ENCODE measurements at places on chromosomes 12 and 14. TPM values are rescaled to one million over a fixed set of nuclear protein-coding genes. Genes with fewer than 3 reads are reported as not detected.

DNA sequence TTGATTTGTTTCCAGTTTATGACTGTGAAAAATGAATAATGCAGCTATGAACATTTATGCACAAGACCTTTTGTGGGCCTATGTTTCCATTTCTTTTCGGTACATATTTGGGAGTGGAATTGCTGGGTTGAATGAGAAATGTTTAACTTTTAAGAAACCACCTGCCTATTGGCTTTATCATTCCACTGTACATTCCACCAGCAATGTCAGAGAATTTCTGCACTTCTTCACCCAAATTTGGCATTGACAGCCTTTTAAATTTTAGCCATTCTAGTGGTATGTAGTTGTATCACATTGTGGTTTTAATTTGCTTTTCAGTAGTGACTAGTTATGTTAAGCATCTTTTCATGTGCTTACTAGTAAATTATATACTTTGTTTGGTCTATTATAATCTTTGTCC, 317.0 kb upstream of the TMTC1 start:
- H3K4me3 ChIP-seq = no peak overlapping the region
- no peak for DNase-seq
- H3K4me1 ChIP-seq = no peaks in the 10 kb centered on the region
- H3K27me3 ChIP-seq = peaks cover 2% of the 10 kb centered on the region
- H3K36me3 ChIP-seq = no peaks in the 10 kb centered on the region
- no peak overlapping the region for H3K27ac ChIP-seq

- H3K27ac ChIP-seq = peak overlapping the region; percentile 99
- peaks cover 21% of the 10 kb centered on the region for H3K4me1 ChIP-seq
- H3K36me3 ChIP-seq = peaks cover 9% of the 10 kb centered on the region
- H3K4me3 ChIP-seq = peak overlapping the region; percentile 85
- peaks cover 17% of the 10 kb centered on the region for H3K27me3 ChIP-seq
Observed at GRCh38 chr14:22588526-22589095, 413 bp downstream of the DAD1 start.

The PRIMA1 gene
- total RNA-seq = not detected

The HPD gene
- total RNA-seq = under 0.01 TPM

- no peak overlapping the region for H3K27ac ChIP-seq
- no peak overlapping the region for H3K4me3 ChIP-seq
- no peak for DNase-seq
- peaks cover 42% of the 10 kb centered on the region for H3K27me3 ChIP-seq
- H3K4me1 ChIP-seq = no peaks in the 10 kb centered on the region
Observed at GRCh38 chr12:94563286-94563685, 87.1 kb downstream of the TMCC3 start.

DNA sequence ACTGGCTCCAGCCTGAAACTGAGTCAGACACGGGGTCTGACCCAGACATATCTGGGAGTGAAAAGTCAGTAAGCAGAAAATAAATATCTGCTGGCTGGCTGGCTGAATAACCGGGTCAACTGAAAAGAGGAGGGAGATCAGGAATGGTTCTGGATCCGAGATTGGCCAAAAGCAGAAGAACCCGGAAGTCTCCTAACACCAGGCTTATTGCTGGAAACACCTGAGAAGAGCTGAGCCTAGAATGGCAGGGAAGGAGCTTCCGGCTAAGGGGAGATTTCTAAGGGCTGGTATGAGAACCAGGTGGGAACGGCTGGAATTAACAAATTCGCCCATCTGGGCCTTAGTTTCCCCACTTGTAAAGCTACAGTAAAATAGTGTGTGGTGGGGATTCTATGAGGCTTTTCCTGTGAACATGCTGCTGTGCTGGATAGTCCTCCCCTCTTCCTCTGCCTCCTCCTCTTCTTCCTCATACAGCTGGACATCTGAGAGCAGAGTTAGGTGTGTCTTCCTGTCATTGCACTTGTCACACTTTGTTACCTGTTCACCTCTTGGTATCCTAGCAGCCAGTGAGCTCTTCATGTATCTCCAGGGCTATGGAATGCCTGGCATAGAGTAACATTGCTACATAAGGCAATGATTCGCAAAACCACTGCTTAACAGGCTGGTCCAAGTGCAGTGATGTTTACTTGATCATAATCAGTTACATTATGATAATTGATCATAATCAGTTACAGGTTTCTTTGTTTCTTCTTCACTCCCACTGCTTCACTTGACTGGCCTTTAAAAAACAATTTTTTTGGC, 2.0 kb upstream of the SHMT2 start:
- peaks cover 38% of the 10 kb centered on the region for H3K4me1 ChIP-seq
- peak overlapping the region; percentile 57 for H3K4me3 ChIP-seq
- H3K27me3 ChIP-seq = no peaks in the 10 kb centered on the region
- no peak for DNase-seq
- no peak overlapping the region for H3K27ac ChIP-seq

GRCh38 chr12:30484658-30485057, 211.0 kb downstream of the IPO8 start:
- H3K4me3 ChIP-seq = no peak overlapping the region
- no peak for DNase-seq
- no peaks in the 10 kb centered on the region for H3K4me1 ChIP-seq
- no peak overlapping the region for H3K27ac ChIP-seq

DNA sequence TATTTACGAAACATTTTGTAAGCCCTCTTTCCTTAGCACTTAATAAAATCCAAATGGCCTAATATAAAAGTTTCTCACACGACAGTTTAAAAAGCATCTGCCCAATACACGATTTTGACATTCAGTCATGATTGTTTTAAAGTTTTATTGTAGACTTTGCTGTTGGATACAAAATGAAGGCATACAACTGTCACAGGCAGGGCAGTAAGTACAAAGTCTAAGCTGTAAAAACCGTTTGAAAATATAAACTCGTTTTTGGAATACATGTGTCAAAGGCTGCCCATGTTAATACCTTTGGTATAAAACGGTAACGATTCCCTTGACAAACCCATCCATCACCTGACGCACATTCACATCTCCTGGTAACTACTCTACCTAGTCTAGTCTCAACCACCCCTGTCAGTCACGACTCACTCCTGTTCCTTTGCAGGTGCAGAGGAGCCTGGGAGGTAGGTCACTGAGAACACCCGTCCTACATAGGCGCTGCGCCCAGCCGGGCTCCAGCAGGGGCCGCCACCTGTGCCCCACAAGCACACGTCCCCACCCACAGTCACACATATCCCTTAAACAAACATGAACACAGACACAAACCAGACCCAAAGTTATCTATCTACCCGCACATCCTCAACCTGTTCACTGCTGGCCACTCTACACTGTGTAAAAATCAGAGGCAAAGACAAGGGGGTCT, 27.1 kb downstream of the KCTD10 start:
- H3K4me3 ChIP-seq = no peak overlapping the region
- DNase-seq = peak; percentile 51
- H3K4me1 ChIP-seq = peaks cover 18% of the 10 kb centered on the region
- H3K36me3 ChIP-seq = peaks cover 88% of the 10 kb centered on the region
- H3K27ac ChIP-seq = no peak overlapping the region

The PDZRN4 gene
- total RNA-seq = not detected

The CEP83 gene
- 14.1 TPM for total RNA-seq

- no peaks in the 10 kb centered on the region for H3K27me3 ChIP-seq
- DNase-seq = no peak
- no peak overlapping the region for H3K4me3 ChIP-seq
- no peak overlapping the region for H3K27ac ChIP-seq
Observed at GRCh38 chr12:105858981-105859710, 279.6 kb downstream of the NUAK1 start.

- no peaks in the 10 kb centered on the region for H3K27me3 ChIP-seq
- no peak for DNase-seq
- no peaks in the 10 kb centered on the region for H3K36me3 ChIP-seq
- no peak overlapping the region for H3K27ac ChIP-seq
- no peaks in the 10 kb centered on the region for H3K4me1 ChIP-seq
Observed at GRCh38 chr14:35146711-35147149, 24.4 kb downstream of the PRORP start.

GRCh38 chr14:48373981-48374380, 698.6 kb upstream of the MDGA2 start:
- H3K4me3 ChIP-seq = no peak overlapping the region
- no peak overlapping the region for H3K27ac ChIP-seq
- no peaks in the 10 kb centered on the region for H3K4me1 ChIP-seq
- H3K27me3 ChIP-seq = no peaks in the 10 kb centered on the region
- peak; percentile 11 for DNase-seq

DNA sequence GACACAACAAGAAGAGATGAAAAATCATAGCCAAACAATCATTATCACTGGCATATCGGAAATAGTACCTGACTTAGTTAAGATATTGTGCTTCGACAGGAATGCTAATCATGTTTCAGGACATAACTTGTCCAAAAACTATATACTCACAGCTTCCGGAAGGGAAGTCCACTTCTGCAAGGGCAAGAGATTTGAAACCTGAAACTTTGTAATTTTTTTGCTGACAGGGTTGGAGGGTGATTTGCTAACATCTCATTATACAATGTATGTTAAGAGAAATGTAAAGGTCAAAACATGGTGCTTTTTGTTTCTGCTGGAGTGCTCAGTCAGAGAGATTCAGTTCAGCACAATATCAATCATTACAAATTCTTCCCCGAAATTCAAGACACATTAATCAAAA, 200.3 kb downstream of the CNTN1 start:
- DNase-seq = no peak
- H3K4me1 ChIP-seq = no peaks in the 10 kb centered on the region
- no peaks in the 10 kb centered on the region for H3K36me3 ChIP-seq
- H3K27me3 ChIP-seq = no peaks in the 10 kb centered on the region

The SLCO1B1 gene
- not detected for total RNA-seq

GRCh38 chr12:100128512-100128908, 14.2 kb downstream of the BLTP3B start:
- no peaks in the 10 kb centered on the region for H3K36me3 ChIP-seq
- H3K4me1 ChIP-seq = peaks cover 27% of the 10 kb centered on the region
- H3K27ac ChIP-seq = peak overlapping the region; percentile 56
- no peaks in the 10 kb centered on the region for H3K27me3 ChIP-seq
- H3K4me3 ChIP-seq = peak overlapping the region; percentile 29

The SLC25A21 gene
- total RNA-seq = 0.29 TPM

- no peak for DNase-seq
- H3K36me3 ChIP-seq = no peaks in the 10 kb centered on the region
- no peak overlapping the region for H3K4me3 ChIP-seq
- H3K4me1 ChIP-seq = no peaks in the 10 kb centered on the region
Observed at GRCh38 chr12:66599816-66600215, 79.1 kb downstream of the GRIP1 start.

Data from osteoblast (primary cell).